SW480 (cell line): ENCODE measurements at places on chromosomes 12 and 14.
A peak's percentile ranks its signal among the peaks of the same experiment; 100 is the strongest.

DNA sequence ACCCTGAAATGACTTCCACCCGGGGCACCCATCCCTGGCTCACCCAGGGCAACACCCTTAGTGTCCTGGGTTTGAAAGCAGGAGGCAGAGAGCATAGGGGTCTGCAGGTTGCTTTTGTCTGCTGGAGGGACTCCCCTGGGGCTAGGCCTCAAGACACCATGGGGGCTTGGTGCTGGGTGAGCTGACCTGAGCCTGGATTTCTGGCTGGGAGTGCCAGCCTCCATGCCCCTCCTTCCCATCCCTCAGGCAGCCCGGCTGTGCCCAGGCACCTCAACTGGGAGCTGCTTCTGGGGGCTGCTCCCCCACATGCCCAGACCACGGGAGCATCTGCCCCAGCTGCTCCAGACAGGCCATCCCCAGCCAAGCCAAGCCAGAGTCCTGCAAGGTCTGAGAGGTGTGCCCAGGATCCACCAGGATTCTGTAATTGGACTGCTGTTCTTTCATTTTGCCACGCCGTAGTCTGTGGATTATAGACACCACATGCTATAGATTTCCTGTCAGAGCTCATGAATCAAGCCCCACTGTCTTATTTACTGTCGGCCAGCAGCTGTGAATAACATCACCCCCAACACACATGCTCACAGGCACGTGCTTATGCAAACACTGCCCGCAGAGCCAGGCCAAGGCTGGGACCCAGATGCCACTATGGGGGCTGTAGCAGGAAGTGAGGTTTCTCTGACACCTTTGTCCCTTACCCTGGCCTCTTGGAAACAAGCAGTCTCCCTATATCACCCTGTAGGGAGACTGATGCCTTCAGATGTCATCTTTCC is 29.4 kb upstream of the ESRRB start:
- DNase-seq = peak; percentile 36

DNA sequence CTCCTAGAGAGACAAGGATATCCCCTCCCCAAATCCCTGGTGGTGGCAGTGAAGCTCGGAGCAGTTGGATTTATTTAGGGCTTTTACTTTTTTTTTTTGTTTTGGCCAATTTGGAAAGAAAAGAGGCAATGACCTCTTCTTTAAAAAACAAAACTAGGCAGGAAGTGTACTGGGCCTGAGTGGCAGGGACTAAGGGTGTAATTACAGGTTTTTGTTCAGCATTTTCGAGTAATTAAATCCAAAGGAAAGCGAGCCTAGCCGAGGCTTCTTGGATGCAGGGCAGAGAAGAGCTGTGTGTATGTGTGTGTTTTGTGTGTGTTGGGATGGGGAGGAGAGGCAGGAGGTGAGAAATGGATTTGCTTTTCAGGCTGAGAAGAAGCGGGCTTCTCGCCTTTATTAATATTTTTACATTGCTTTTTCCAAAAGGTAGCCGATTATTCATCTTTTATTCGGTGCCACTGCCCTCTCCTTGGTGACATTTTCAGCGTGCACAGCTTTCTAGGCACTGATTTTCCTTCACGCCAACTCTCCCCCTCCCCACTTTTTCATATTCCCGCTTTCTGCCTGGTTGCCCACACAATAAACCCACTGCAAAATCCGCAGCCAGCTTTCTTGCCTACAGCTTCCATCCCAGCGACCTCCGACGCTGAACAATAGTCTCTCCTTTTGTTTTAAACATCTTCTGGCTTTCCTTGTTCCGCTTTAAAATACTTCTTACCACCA is 8.9 kb upstream of the IRF2BPL start:
- no peak for DNase-seq

DNA sequence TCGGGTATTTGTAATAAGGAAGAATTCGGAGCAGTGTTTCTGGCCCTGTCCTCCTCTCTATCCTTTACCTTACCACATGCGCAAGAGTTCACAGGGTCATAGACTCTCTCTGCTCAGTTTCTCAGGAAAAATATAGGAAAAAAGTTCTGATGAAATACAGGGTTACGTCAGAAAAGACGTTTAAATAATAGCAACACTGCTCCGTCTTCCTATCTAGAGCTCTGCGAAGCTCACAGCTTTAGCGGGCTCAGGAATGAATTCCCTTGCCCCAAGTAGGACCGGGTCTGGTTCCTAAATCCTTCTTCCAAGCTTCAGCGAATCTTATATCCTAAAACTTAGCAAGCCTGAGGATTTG is 365 bp downstream of the CCDC59 start:
- DNase-seq = peak; percentile 1

GRCh38 chr14:71362920-71363584 is 455.8 kb downstream of the PCNX1 start:
- DNase-seq = no peak

- no peak for DNase-seq
Observed at GRCh38 chr14:96747608-96748007, 49.6 kb upstream of the VRK1 start.

- DNase-seq = no peak
Observed at GRCh38 chr12:25186788-25187402, 8.1 kb downstream of the DNAI7 start.

- DNase-seq = no peak
Observed at GRCh38 chr12:45286621-45287020, 70.7 kb downstream of the ANO6 start.

- no peak for DNase-seq
Observed at GRCh38 chr12:112543751-112544150, 125.0 kb downstream of the PTPN11 start.

DNA sequence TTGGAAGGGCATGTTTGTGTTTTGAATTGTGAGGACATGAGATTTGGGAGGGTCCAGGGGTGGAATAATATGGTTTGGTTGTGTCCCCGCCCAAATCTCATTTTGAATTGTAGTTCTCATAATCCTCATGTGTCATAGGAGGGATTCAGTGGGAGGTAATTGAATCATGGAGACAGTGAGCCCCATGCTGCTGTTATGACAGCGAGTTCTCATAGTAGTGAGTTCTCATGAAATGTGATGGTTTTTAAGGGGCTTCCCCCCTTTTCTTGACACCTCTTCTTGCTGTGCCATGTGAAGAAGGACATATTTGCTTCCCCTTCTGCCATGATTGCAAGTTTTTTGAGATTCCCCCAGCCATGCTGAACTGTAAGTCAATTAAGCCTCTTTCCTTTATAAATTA is 260.0 kb downstream of the DUSP6 start:
- no peak for DNase-seq

GRCh38 chr14:66140213-66140918 is 345.8 kb upstream of the CCDC196 start:
- DNase-seq = no peak

DNA sequence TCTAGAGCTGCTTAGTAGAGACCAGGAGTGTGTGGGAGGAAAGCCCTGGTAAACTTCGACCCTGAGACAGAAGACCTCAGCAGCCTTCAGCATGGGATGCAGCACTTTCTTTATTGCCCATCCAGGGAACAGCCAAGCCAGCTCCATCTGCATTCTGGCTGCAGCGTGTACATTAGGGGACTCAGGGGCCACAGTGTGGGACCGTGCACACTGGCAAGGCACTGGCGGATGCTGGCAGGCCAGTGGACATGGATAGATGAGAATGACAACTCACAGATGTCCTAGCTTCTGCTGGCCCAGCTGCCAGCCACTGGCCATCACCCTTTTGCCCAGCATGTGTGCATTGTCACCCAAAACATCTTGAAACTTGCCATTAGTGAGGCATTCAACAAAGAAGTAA is 12.5 kb downstream of the PLD4 start:
- no peak for DNase-seq

- no peak for DNase-seq
Observed at GRCh38 chr14:47366006-47366405, 309.4 kb downstream of the MDGA2 start.

DNA sequence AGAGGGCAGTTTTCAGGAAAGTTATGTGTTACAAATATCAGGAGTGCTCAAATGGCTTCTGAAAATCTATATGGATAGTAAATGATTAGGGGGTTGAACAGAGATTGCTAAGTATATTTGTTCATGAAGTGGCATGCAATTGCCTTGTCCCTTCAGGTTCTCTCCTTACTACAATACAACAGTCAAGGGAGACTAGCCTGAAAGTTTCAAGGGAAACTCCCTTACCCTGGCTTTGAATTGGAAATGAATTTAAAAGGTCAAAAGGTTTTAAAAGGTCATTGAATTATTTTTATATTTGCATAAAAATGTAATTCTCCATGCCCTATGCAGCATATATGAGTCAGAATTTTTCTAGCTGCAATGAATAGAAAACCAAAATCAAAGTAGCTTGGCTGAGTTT is 253.1 kb upstream of the SYT1 start:
- DNase-seq = no peak

DNA sequence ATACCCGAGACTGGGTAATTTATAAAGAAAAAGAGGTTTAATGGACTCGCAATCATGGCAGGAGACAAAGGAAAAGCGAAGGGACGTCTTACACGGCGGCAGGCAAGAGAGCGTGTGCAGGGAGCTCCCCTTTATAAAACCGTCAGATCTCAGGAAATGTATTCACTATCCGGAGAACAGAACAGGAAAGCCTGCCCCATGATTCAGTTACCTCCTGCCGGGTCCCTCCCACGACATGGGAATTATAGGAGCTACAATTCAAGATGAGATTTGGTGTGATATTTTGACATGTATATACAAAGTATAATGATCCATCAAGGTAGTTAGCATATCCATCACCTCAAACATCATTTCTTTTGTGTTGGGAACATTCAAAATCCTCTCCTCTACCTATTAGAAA is 2.3 kb upstream of the CDCA4 start:
- DNase-seq = no peak

DNA sequence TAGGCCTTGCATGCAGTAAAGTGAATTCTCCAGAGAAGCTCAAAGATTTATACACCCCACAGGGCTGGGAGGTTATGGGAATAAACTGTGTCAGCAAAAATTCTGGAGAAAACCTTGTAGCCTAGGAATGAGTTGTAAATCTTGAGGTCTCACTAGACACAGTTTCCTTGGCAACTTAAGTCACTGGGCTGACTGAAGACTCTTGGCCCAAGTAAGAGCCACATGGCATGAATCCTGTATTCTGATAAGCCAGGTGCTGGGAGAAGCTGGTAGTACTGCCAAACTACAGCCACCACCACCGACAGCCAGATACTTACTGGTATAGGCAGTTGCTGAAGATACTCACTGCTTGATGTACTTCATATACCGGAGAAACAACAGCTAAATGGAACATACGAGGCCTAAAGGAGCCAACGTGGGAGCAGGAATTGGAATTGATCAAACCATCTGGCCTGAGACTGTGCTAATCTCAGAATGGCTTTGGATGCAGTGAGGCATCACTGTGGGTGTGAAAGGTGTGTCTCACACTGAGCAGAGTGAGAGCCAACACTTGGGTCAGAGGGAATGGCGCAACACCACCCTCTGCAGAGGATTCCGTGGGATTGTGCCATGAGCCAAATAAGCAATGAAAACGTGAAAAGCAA is 102.8 kb upstream of the TMCC3 start:
- no peak for DNase-seq

GRCh38 chr12:118359541-118359915 is 13.2 kb downstream of the TAOK3 start:
- DNase-seq = no peak

GRCh38 chr14:31934767-31935266 is 142.3 kb upstream of the ARHGAP5 start:
- peak; percentile 83 for DNase-seq

GRCh38 chr12:116508145-116509121 is 50.7 kb upstream of the MAP1LC3B2 start:
- no peak for DNase-seq

DNA sequence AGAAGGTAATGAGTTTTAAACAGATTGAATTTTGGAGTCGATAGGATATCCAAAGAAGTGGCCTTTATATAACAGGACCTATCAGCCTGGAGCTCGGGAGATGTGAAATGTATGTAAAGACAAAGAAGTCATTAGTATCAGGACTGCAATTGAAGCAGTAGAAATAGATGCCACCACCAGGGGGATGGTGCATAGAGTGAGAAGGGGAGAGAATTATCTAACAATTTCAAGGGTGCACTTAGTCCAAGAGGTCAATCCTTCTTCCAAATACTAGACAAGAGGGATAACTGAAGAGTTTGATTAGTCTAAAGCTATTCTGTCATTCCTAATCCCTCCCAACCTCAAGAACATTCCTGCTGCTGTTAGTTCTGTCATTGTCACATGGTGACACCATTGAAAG is 127.8 kb downstream of the CFAP54 start:
- DNase-seq = no peak

GRCh38 chr12:78386871-78387270 is 477.7 kb upstream of the SYT1 start:
- no peak for DNase-seq

GRCh38 chr12:120404271-120404670 is 33.6 kb upstream of the COX6A1 start:
- DNase-seq = no peak

DNA sequence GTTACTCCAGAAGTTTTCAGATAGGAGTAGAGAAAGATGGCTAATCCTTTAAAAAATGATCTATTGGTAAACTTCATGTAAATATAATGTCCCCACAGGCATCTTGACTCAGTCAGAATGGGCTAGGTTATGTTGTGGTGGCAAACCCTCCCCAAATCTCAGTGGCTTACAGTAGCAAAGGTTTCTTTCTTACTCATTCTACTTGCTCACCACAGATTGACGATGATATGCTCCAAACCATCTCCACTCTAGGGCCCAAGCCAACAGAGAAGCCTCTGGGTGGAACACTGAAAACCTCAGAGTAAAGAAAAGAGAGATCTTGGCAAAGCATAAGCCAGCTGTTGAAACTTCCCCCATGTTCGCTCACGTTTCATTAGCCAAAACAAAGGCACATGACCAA is 146.4 kb downstream of the EMP1 start:
- no peak for DNase-seq

DNA sequence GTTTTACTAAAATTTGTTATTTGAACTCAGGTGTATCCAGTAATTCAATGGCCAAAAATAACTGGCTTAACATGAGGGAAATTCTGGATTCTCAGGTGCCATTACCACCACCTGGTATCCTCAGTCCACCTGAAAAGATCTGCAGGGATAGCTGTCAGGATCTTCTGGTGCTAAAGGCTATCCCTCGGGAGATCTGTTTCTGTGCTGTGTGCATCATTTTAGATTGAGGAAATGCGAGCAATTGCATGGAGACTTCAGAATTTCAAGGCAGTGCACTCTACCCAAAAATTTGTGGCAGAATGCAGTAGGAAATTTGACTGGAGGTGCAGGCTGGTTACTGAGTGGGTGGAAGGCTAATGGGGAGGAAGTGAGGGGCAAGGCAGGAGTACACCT is 26.4 kb downstream of the ZCCHC8 start:
- no peak for DNase-seq

- no peak for DNase-seq
Observed at GRCh38 chr14:104226421-104227383, 88.3 kb downstream of the KIF26A start.

DNA sequence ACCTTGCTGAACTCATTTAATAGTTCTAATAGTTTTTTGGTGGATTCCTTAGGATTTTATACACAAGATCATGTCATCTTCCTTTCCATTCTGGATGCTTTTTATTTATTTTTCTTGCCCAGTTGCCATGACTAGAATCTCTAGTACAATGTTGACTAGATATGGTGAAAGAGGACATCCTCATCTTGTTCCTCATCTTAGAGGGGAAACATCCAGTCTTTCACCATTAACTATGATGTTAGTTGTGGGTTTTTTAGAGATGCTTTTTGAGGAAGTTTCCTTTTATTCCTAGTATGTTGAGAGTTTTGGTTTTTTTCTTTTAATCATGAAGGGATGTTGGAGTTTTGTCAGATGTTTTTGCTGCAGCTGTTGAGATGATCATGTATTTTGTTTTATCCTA is 8.7 kb downstream of the ANKRD13A start:
- DNase-seq = no peak

GRCh38 chr12:12819752-12820311 is 6.7 kb downstream of the DDX47 start:
- peak; percentile 30 for DNase-seq
